Thoracic aorta (tissue), 2 donors: ENCODE measurements at places on chromosomes 1 and 21.

- H3K4me1 ChIP-seq, result peaks cover 28% of the 10 kb centered on the region
- no peak for DNase-seq
- no peak overlapping the region for H3K4me3 ChIP-seq
- no peaks in the 10 kb centered on the region for H3K36me3 ChIP-seq
- H3K27me3 ChIP-seq, result no peaks in the 10 kb centered on the region
Observed at GRCh38 chr1:59007820-59008598, 224.2 kb upstream of the JUN start.

- H3K36me3 ChIP-seq, result no peaks in the 10 kb centered on the region
- H3K27ac ChIP-seq, result peak overlapping the region; percentile 96
- H3K4me3 ChIP-seq, result no peak overlapping the region
Observed at GRCh38 chr1:211581526-211581925, 2.6 kb upstream of the SLC30A1 start.

DNA sequence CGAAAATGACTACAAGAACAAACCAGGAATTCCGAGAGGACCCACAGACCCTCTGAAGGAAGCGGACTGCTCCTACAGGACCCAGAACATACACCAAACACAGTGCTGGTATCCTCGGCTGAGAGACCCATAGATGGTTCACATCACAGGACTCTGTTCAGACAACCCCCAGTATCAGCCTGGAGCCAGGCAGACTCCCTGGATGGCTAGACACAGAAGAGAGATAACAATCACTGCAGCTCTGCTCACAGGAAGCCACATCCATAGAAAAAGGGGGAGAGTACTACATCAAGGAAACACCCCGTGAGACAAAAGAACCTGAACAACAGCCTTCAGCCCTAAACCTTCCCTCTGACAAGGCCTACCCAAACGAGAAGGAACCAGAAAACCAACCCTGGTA lies 434.0 kb upstream of the NR5A2 start:
- H3K4me1 ChIP-seq, result no peaks in the 10 kb centered on the region
- DNase-seq, result no peak
- H3K27ac ChIP-seq, result no peak overlapping the region
- no peaks in the 10 kb centered on the region for H3K27me3 ChIP-seq
- H3K4me3 ChIP-seq, result no peak overlapping the region

GRCh38 chr1:89271341-89272015 lies 1.2 kb downstream of the GBP5 start:
- DNase-seq, result no peak
- H3K27me3 ChIP-seq, result no peaks in the 10 kb centered on the region
- no peaks in the 10 kb centered on the region for H3K36me3 ChIP-seq
- peak overlapping the region; percentile 46 for H3K4me3 ChIP-seq

GRCh38 chr1:67227196-67227595 lies 60.9 kb downstream of the IL23R start:
- no peak for DNase-seq
- H3K36me3 ChIP-seq, result no peaks in the 10 kb centered on the region
- H3K27ac ChIP-seq, result no peak overlapping the region
- no peaks in the 10 kb centered on the region for H3K27me3 ChIP-seq
- no peak overlapping the region for H3K4me3 ChIP-seq
